Activated CD4-positive, alpha-beta T cell treated with anti-CD3 and anti-CD28 coated beads, Interleukin-2, Interleukin-6, amounts not matched to agents 100 ng/mL and 50 ng/mL, durations not matched to agents 16 hours and 8 hours (primary cell): ENCODE measurements at places on chromosomes 3 and 15.

- no peak for DNase-seq
Measured at GRCh38 chr3:71423151-71423906, 160.2 kb downstream of the FOXP1 start.

DNA sequence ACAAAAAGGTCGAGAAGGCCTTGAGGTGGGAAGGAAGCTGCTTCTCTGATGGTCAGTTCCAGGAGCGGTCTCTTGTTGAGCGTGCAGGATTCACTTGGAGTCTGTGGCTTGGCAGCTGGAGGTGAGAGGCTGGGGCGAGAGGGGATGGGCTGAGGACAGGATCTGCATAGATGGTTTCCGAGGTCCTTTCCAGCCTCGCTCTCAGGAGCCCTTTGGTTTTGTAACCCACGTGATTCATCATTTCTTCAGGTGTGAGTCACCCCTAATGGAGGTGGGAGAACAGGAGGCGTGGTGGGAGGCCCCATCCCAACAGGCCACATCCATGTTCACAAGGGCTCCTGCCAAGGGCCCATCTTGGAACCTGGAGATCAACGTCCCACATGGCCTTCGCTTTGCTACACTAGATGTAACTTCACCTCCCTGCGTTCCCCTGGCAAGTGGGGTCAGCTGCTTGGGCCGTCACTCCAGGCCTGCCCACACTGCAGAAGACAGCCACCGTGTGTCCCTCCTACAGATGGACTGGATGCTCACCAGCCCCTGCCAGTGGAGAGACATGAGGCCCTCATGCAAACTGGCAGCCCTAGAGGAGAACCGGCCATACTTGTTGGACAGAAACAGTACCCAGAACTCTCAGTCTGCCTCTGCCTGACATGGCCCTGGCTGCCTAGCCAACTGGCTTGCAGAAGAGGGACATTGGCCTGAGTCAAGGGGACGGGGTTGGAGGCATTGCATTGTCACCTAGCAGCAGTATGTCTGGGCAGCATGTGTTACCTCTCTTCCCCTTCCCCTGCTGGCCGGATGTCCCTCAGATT, 1.6 kb upstream of the PCSK6 start:
- no peak for DNase-seq

DNA sequence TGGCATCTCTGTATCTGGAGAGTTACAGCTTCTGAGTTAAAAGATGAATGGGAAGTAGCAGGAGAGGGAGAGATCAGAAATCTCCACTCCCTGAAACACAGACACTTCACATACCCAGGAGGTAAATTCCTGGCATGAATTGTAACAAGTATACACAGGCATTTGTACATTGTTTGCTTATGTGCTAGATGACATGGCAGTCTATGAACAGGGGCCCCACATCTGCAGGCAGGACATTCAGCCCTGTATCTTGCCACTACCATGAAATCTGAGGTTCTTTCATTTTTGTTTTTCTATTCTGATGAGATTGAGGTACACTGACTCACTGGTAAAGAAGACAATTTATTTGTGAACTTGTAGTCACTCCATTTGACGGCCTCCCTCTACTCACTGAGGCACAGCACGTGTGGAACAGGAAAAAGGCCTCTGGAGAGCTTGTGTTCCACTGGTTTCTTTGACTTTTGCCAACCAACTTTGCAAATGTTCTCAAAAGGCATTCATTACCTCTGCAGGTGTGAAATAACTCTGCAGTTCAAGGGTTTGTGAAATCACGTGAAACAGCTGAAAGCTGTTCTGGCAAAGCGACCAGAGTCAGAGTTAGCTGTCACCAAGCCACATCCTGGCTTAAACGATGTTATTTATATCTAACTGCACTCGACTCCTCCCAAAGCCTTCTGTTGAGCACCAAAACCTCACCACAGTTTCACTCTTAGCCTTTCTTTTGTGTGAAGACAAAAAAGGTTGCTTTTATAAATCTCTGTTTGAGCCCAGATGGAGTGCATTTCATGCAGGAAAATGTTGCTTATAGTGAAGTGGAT, 401.3 kb upstream of the CFAP20DC start:
- DNase-seq = peak; percentile 93

GRCh38 chr15:100147828-100148227, 193.9 kb downstream of the ADAMTS17 start:
- DNase-seq = no peak

GRCh38 chr3:159861369-159861987, 127.2 kb upstream of the IL12A start:
- peak; percentile 18 for DNase-seq

GRCh38 chr3:189577050-189577951, 53.9 kb upstream of the TP63 start:
- DNase-seq = no peak

DNA sequence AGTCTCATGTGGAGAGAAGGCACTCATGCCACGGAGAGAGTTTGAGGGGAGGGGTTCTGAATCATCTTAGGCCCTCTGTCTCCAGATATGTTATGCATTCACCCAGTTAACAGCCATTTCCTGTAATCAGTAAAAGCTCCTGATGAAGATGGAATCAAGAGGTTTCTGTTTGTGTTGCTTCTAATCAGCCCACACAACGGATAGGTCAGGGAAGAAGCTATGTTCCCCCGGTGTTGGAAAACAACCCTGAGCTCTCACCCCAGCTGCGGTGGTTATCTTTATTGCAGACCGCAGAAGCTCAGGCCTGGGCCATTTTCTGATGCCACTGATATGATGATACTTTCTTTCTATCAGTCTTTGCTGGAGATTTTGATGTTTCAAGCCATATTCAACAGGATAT, 338.5 kb upstream of the ONECUT1 start:
- no peak for DNase-seq

- no peak for DNase-seq
Measured at GRCh38 chr3:37417297-37418082, 243.1 kb upstream of the LRRFIP2 start.

DNA sequence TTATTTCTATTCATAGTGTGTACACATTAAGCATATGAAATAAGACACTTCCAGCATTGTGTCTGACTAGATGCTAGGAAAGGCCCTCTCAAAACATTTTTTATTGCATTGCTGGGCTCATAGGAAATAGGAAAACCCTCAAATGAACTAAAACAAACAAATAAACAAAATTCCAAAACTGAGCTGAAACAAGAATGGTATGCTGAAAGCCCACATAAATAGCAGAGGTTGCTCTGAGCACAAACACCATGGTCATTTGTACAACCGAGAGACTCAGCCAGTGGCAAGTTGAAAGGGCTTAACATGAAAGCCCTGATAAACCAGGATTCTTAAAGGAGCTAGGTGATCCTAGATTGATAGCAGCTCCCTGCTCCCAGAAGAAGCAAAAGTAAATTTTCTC, 310.0 kb upstream of the WNT5A start:
- DNase-seq = no peak

DNA sequence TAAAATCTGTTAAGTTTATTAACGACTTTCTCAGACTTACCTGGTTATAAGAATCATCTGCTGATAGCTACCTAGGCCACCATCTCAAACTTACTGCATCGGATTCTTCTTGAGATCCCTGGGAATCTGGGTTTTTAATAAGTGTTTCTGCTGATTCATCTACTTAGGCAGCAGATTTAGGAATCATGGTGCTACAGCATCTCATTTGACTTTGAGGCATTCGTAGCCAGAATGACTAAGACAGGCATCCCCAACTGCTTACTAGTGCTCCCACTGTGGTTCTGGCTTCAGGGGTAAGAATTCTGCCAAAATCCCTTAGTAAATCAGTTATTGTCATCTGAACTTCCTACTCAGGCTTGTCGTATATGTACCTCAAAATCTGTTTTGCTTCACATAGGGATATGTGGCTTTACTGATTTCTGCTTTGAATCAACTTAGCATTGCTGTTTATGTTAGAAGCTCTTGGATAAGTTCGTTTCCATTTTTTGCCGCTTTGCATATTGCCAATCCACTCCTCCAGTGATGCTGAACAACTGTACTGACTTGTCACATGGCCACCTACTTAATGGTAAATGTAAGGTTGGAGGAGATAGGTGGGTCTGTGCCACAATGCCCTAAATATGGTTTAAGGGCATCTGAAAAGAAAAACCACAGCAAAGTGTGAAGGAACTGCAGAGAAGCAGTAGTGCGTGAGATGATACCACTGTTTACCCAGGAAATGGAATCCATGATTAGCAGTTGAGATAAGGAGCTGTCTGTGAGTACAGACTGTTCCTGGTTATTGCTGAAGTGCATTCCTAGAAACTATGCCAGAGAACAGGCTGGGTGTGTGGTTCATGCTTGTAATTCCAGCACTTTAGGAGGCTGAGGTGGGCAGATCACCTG, 60.3 kb downstream of the MAP6D1 start:
- DNase-seq = no peak

- DNase-seq = no peak
Measured at GRCh38 chr15:62417439-62417838, 252.4 kb upstream of the C2CD4B start.

DNA sequence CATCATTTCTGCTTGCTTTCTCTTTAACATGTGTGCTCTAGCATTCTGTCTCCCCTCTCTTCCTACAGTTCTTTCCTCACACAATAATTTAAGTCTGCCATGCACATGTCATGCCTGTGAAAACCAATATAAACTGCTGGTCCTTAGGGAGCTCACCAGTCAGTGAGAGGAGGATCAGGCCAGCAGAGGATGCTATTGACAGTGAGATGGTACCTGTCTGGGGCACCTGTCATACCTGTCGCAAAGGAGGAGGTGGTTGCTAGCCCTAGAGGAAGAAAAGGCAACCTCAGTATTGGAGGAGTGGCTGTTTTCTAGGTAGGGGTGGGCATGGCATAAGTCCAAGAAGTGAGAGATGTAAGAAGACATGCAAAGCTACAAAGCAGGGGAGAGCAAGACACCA, 194.6 kb downstream of the GABRG3 start:
- no peak for DNase-seq

DNA sequence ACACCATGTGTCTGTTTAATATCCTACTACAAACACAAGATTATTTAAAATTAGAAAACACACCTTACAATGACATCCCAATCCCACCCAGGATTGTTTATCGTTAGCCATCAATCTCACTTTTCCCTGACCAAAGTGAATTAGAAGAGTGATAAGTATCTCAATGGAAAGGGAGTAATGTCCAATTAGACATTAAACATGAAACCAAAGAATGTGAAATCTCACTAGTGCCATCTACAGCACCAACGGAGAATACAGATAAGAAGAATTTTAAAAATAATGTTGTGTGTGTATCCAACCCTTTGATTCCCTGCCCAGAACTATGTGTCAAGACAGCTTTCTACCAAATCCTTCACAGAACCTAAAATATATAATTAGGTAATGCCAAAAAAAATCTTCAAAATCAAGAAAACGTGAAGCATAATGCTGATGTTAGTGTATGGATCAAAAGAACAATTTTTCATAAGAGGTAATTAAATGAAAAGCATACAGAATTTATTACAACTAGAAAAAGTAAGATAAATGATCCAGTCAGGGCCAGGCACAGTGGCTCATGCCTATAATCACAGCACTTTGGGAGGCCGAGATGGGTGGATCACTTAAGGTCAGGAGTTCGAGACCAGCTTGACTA, 64.2 kb downstream of the SCAPER start:
- DNase-seq = peak; percentile 17
